ENCODE measurements at places on chromosomes 7 and 10.

- no peak for DNase-seq
Measured at GRCh38 chr7:34759477-34760125, 101.6 kb downstream of the NPSR1 start.

GRCh38 chr10:73881221-73881919 is 7.0 kb upstream of the CAMK2G start:
- peak; percentile 53 for DNase-seq

DNA sequence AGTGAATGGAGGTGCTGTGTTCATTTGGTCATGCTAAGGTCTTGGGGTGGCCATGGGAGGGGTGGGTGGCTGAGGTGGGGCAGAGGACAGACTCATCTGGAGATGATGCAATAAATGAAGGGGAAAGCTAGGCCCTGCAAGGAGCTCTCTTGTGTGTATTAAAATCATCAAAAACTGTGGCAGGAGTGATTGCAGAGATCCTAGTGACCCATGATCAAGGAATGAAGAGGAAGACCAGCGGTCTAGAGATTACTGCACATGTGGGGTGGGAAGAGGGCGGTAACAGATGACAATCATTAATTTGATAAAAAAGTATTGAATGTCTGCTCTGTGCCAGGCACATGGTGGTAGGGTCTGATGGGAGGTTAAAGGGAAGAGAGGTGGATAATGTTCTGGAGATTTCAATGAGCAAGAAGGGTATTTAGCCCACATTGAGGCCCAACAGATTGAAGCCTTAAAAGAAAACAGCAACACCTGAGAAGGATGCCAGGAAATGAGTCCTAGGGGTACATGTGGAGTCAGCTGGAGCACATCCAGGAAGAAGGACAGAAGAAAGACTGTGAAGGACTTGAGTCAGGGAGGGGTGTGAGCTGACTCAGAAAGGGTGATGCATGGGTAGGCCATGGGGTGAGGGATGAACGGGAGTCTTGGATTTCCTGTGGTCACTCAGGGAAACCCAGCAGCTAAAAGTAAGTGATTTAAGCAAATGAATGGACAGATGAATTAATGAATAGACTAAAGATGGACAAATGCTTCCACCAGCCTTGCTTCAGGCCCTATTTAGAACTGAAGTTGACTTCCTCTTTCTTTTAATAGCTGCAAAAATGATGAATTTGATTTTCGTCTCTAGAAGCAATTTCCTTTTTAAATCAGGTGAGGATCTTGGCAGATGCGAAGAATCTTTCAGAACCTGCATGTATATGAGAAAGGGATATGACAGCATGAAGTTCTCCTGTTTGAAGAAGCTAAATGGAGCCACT is 83.1 kb upstream of the IGFBP3 start:
- peak; percentile 95 for DNase-seq

DNA sequence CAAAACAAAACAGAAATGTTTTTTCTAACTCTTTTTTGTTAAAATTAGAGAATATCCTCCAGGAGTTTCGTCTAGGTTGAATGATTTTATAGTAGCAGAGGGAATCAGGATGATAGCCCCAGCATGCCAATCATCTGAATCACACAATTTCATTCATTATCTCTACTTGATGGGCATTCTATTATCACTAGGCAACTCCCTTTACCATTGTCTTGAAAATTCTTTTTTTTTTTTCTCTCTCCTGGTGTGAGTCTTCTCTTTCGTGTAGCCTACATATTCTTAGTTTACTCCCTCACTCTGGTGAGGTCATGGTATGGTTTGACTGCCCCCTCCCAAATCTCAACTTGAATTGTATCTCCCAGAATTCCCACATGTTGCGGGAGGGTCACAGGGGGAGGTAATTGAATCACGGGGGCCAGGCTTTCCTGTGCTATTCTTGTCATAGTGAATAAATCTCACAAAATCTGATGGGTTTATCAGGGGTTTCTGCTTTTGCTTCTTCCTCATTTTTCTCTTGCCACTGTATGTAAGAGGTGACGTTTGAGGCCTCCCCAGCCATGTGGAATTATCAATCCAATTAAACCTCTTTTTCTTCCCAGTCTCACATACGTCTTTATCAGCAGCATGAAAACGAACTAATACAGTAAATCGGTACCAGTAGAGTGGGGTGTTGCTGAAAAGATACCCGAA is 105.0 kb downstream of the OTUD1 start:
- DNase-seq: no peak

DNA sequence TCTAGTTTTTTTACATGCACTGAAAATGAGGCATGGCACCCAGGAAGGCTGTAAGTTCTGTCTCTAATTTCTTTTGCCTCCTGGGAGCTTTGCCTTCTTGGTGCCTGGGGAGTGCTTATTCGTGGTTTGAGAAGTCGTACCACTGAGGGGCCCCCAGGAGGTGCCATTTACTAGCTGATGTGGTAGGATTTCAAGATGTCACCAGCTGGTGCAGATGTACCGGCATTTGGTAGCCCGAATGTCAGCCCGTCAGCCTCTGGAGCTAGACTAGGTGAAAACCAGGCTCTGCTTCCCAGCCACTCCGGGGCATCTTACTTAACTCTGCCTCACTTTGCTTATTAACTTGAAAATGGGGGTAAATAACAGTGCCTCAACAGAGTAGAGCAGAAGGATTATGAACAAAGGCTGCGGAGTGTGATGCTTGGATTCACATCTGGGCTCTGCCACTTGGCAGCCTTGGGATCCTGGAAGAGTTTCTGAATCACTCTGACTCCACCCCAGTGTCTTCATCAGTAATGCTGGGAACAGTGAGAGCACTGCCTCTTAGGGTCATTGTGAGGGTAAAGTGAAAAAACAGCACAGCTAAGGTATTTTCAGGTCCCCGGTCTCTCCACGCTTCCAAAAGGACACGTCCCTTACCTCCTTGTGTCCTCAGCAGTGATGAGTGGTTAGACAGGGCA is 31.4 kb upstream of the BTBD16 start:
- peak; percentile 92 for DNase-seq

DNA sequence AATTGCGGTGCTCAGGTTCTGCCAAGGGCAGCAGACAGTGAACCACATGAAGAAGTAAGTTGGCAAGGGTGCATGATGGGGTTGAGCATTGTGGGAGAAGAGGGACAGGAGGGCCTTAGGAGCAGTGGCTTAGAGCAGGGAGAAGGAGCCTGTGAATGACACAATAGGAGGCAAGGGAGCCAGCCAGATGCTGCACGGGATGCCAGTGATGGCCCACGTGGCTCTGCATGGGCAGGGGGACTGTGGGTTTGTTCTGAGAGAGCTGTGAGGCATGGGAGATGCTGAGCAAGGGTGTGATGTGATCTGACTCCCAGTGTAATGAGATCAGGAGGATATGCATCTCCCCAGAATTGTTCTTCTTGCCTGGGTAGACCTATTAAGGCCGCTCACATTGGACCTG is 60.9 kb downstream of the C10orf90 start:
- no peak for DNase-seq
